ENCODE measurements at places on chromosomes 12 and 14.

GRCh38 chr14:84643446-84643845 lies 886.5 kb upstream of the FLRT2 start:
- DNase-seq, result no peak

DNA sequence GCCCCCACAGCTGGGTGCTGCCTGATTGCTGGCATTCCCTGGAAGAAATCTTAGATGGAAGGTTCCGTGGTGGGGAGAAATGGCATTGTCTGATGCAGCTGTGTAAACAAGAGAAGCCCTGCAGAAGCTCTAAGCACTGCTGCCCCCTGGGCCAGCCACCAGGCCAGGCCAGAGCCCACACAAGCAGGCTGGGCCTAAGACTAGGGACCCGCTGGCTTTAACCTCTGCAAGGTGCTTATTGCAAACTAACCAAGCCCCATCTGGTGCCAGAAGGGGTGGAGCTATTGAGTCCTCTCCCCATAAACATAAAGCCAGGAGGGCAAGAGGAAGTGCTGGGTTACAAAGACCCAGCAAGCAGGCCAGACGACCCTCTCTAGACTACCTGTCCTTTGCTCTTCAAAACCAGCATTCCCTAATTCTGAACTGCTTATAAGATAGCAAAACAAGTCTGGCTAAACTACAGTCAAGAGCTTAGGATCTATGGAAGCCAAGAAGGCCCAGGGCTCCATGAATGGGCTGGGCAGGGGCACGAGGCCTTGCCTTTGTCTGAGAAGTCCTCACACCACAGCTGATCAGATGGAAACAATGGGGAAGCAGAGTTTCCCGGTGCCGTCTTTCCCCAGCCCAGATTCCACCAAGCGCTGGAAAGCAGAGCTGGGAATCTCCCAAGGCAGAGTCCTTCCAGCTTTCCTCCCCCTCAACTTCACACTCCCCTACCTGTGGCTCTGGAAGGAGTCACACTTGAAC lies 28.8 kb downstream of the P2RX4 start:
- no peak for DNase-seq

- DNase-seq, result no peak
These were observed 138.3 kb upstream of the GARIN2 start for GRCh38 chr14:67050896-67051295.

DNA sequence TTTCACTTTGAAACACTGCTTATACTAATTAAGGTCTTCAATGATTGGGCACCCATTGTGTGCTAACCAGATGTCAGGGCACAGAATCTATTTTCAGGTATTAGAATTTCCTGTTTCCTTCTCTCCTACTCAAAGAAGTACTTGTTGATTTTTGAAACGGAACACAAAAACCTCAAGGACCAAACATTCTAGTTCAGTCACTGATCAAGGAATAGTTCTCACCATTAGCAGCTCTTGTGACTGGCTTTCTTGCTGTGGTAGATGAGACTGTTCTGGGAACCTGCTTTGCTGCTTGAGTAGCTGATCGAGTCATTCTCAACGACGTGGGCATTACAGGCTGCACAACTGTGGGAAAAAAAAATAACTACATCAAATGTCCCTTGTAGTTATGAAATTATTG lies 11.0 kb downstream of the DLGAP5 start:
- DNase-seq, result no peak

GRCh38 chr12:70379846-70380245 lies 13.8 kb downstream of the KCNMB4 start:
- no peak for DNase-seq

DNA sequence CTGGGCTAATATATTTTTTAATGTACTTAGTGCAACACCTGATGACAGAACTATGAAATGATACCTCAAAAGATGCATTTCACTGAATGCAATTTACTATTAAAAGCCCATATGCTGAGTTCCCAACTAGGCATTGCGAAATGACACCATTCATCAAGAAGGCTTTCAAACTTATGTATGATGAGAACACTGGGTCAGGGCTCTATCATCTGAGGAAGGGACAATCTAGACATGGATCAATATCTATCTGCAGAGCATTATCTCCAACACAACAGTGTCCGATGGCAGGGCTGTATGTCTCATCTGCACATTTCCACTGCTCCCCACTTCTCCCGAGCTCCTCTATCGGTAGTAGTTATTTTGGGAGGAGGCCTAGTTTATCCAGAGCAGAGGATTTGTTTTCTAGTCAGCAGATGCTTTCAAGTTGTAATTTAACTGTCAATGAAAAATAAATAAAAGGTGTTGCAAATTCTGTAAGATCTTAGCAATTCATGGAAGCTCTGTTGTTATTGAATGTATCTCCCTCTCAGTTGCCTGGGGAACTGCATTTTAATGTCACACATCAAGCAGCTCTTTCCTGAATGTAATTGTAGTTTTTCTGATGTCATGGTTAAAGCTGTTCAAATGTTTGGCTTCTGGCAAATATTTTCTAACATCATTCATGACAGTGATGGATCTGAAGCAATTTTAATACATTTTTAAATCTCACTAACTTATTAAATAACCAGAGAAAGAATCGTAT lies 7.4 kb upstream of the GCH1 start:
- no peak for DNase-seq

Data from activated naive CD4-positive, alpha-beta T cell treated with anti-CD3 and anti-CD28 coated beads, Interleukin-2, amount 50 U/mL, for 72 hours (primary cell).